Nasal cavity respiratory epithelium epithelial cell of viscerocranial mucosa (primary cell): ENCODE measurements at places on chromosomes 3 and 15. TPM values are rescaled to one million over a fixed set of nuclear protein-coding genes. Genes with fewer than 3 reads are reported as not detected.

The MASP1 gene
- under 0.01 and 0.21 TPM in 2 replicates for total RNA-seq

The CYP1A2 gene
- total RNA-seq, result not detected in 2 replicates

The MESP2 gene
- 0.21 and 0.34 TPM in 2 replicates for total RNA-seq

The ACTRT3 gene
- 1.0 and 1.5 TPM in 2 replicates for total RNA-seq

The GJD2 gene
- total RNA-seq, result not detected in 2 replicates

The FHIT gene
- total RNA-seq, result 3.8 and 11.9 TPM in 2 replicates

The CHDH gene
- total RNA-seq, result under 0.01 and 0.21 TPM in 2 replicates

The TRH gene
- total RNA-seq, result not detected in 2 replicates

The ZNF385D gene
- 0.14 TPM in 1 of 2 replicates, not detected in the other for total RNA-seq

The IGF2BP2 gene
- total RNA-seq, result 38.6 and 67.6 TPM in 2 replicates

The MME gene
- 16.1 and 168 TPM in 2 replicates for total RNA-seq

The TMEM158 gene
- total RNA-seq, result 1.4 and 2.3 TPM in 2 replicates

The PLCB2 gene
- 0.14 TPM in 1 of 2 replicates, not detected in the other for total RNA-seq

The ITPKA gene
- total RNA-seq, result 1.00 and 1.7 TPM in 2 replicates

The LRRC49 gene
- 9.5 and 13.7 TPM in 2 replicates for total RNA-seq

The CCDC9B gene
- total RNA-seq, result 9.9 and 29.4 TPM in 2 replicates

The ACKR4 gene
- not detected in 2 replicates for total RNA-seq

The CLDN18 gene
- total RNA-seq, result not detected in 2 replicates

The SLC2A2 gene
- total RNA-seq, result not detected in 2 replicates

The CCR3 gene
- 0.07 TPM in 1 of 2 replicates, not detected in the other for total RNA-seq

The CRTC3 gene
- total RNA-seq, result 8.9 and 16.8 TPM in 2 replicates

The NBEAL2 gene
- total RNA-seq, result 15.7 and 44.0 TPM in 2 replicates

The GHRL gene
- total RNA-seq, result not detected in 2 replicates

The SNURF gene
- total RNA-seq, result 7.9 and 53.2 TPM in 2 replicates

The RETNLB gene
- not detected in 2 replicates for total RNA-seq

The ITIH3 gene
- total RNA-seq, result not detected in 2 replicates

The IL16 gene
- total RNA-seq, result under 0.01 and 0.07 TPM in 2 replicates

The RFX7 gene
- total RNA-seq, result 3.8 and 12.0 TPM in 2 replicates

The NR2F2 gene
- 1.7 and 12.0 TPM in 2 replicates for total RNA-seq

The RAB5A gene
- 86.8 and 96.0 TPM in 2 replicates for total RNA-seq

The SLTM gene
- total RNA-seq, result 89.9 and 130 TPM in 2 replicates

The NTRK3 gene
- total RNA-seq, result not detected in 2 replicates

The BFSP2 gene
- total RNA-seq, result not detected in 2 replicates

The SETD2 gene
- total RNA-seq, result 32.8 and 59.8 TPM in 2 replicates

The TSEN2 gene
- 19.1 and 28.0 TPM in 2 replicates for total RNA-seq

The SKOR1 gene
- under 0.01 and 0.14 TPM in 2 replicates for total RNA-seq

The CKMT1A gene
- 21.5 and 63.9 TPM in 2 replicates for total RNA-seq

The XCR1 gene
- not detected in 2 replicates for total RNA-seq

The EIF2B5 gene
- total RNA-seq, result 31.1 and 37.1 TPM in 2 replicates

The ITGA11 gene
- total RNA-seq, result under 0.01 TPM in 1 of 2 replicates, not detected in the other

The MAP1A gene
- under 0.01 and 1.9 TPM in 2 replicates for total RNA-seq

The EFHB gene
- under 0.01 TPM in 1 of 2 replicates, not detected in the other for total RNA-seq

The GOLGA6L7 gene
- not detected in 2 replicates for total RNA-seq

The MCTP2 gene
- 20.5 and 28.4 TPM in 2 replicates for total RNA-seq

The TMEM207 gene
- not detected in 2 replicates for total RNA-seq

The SPESP1 gene
- 1.7 and 4.9 TPM in 2 replicates for total RNA-seq

The TEX55 gene
- total RNA-seq, result not detected in 2 replicates

The DUOXA1 gene
- 36.2 and 50.6 TPM in 2 replicates for total RNA-seq

The CASR gene
- not detected in 2 replicates for total RNA-seq
